ENCODE measurements at places on chromosomes 12 and 14. TPM values are rescaled to one million over a fixed set of nuclear protein-coding genes. Genes with fewer than 3 reads are reported as not detected.
A peak's percentile ranks its signal among the peaks of the same experiment; 100 is the strongest.

DNA sequence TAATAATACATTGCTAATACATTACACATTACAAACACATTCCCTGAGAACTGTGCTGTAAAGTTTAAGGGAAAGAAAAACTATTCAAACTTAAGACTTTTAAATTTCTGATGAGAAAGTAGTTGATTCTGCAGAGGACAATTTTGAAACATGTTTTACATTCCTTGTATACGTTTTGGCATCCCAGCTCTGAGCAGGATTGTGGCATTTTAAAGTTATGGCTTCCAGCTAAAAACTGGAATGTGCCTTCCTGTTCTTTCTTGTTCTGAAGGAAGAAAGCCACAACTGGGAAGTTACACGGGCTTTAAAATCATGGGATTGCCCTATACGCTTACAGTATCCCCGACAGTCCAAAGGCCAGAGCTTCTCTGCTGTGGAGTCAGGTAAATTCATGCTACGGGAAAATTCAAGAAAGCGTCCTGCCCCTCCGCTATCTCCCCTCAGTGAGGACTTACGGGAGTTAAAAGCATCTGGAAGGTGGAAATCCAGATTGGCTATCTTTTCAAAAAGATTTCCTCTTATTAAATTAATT, 10.8 kb upstream of the KLHL42 start:
- DNase-seq, result no peak

DNA sequence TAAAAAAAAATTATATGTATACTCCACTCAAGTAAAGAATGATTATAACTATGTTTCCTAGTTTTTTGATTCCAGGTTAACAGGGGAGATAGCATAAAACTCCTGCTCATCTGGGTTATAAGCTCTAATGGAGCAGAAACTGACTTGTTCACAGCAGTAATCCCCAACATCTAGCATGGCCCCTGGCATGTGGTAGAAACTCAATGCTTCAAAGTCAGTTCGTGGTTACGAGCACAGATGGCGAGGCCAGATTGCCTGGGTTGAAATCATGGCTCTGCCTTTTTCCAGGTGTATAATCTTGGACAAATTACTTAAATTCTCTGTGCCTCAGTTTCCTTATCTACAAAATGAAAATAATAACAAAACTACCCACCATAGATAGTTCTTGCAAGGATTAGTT, 183.8 kb downstream of the TTC7B start:
- DNase-seq, result no peak

DNA sequence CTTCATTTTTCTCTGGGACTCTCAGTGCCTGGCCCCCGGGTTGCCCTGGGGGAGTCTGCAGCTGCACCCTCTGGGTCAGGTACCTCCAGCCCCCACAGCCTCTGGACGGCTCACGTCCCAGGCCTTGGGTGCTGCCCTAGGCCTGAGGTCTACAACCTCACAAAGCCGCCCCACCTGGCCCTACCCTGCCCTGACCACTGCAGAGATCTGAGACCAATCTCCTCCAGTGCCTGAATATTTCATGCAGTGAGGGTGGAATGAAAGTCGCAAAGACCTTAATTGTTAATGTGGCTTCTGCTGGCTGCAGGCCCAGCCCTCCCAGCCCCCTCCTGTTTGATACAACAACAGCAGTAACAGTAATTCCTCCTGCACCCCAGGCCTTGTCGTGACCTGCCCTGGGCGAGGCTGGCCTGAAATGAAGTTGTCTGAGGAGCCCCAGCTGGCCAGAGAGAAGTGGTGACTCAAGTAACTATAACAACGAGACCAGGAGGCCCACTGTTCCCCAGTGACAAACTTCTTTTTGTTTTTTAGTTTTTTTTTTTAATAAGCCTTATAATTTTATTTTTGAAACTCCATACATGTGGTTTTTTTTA, 8.8 kb upstream of the CCDC85C start:
- DNase-seq, result no peak

- DNase-seq, result no peak
These were observed 28.5 kb downstream of the OSBPL8 start for GRCh38 chr12:76531056-76531455.

DNA sequence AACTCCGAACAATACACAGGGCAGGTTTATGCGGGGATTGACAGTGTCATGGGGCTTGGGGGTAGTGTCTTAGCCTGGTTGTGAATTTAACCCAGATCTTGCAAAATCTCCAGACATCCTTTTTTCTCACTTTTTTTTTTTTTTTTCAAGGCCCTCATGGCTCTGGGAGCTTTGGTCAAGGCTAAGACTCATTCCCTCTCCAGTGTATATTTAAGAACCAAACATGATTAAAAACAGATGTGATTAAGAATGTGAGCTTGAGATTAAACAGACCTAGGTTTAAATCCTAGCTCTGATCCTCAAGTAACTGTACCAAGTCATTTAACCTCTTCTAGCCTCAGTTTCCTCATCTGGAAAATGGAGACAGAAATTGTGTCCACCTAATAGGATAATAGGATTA, 151.7 kb upstream of the FUT8 start:
- DNase-seq, result no peak

DNA sequence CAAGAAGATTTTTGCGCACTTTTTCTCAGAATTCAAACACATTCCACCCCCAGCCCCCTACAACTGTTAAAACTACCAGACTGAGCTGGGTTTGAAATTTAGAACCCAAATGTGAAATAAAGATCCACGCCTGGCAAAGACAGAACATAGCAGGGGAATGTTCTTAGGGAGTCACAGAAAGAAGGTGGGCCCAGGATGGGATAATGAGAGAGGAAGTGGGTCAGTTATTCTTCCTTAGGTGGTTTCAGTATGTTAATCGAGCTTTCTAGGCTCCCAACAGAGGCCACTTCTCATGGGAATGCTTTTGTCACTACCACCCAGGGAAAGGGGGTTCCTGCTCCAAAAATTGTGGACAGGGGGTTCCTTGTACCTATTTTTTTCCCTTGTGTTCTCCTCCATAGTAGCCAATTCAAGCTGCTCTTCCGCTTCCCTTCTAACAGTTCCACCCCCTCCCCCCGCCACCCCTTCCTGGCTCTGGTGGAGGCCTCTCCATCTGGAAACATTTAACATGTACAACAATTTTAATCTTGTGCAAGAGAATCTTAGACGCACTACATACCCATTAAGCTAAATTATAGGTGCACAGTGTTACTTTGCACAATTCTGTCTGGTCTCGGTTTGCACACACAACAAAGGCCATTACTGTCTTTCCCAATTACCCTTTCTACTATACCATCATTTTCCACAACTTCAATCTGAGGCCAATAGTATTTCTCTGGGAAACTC, 218.1 kb downstream of the MON2 start:
- no peak for DNase-seq

- no peak for DNase-seq
These were observed 6.4 kb downstream of the APOLD1 start for GRCh38 chr12:12791756-12792369.

GRCh38 chr14:65101631-65102440, 481 bp downstream of the MAX start:
- peak; percentile 13 for DNase-seq

DNA sequence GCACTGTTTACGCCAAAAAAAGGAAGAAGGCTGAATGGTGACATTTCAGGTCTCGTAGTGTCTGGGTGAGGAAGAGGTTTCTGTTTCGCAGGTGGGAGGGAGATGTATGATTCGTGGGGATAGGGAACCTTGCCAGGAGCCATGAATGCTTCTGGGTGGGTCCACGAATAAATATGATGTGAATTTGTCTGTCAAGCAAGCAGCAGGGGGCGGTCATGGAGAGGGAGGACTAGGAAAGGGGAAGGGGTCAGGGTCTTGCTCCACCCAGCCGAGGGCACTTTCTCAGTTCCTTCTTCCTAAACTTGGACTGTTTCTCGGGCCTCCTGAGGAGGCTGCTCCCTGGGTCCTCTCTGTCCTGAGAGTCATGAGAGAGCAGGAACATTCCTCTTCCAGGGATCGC, 72.5 kb downstream of the LGMN start:
- no peak for DNase-seq

DNA sequence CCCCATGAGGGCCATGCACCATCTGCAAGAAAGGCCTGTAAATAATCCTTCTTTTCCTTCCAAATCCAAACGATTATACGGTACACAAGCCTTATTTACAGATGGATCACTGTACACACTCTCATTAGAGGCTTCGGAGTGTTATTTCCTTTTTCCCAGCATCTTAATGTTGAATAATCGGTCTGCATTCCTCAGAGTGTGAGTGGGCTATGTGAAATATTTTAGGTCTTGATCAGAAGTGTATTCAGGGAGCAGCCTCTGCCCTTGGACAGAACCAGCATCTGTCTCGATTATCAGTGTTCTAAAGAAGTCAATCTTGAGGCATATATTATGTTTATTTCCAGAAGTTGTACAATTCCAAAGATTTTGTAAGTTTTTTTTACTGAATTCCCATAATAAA, 340.6 kb downstream of the SEC23A start:
- DNase-seq, result no peak

DNA sequence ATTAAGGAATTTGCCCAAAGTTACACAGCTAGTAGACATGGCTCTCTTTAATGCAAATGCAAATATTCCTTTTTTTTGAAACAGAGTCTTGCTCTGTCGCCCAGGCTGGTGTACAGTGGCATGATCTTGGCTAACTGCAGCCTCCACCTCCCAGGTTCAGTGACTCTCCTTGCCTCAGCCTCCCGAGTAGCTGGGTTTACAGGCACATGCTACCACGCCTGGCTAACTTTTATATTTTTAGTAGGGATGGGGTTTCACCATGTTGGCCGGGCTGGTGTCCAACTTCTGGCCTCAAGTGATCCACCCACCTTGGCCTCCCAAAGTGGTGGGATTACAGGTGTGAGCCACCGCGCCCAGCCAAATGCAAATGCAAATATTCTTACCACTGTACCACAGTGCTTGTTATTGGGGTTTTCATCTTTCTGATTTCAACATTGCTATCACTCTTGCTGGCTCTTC, 24.5 kb upstream of the HIGD1C start:
- no peak for DNase-seq

DNA sequence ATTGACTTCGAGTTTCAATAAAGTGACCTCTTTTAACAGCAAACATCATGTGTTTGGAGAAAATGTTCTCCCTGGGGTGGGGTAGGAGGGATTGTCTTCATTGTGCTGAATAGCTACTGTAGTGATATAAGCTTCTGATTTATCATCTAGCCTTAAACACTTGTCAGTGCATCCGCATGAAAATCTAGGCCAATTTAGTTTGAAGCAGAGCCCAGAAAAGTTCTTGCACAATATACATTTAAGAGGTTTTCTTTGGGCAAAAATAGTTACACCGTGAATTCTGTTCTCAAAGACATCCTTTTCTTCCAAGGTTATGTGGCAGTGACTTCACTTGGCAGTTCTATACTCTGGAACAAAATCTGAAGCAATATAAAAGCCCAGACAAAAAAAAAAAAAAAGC, 136.0 kb upstream of the IFNG-AS1 start:
- no peak for DNase-seq

DNA sequence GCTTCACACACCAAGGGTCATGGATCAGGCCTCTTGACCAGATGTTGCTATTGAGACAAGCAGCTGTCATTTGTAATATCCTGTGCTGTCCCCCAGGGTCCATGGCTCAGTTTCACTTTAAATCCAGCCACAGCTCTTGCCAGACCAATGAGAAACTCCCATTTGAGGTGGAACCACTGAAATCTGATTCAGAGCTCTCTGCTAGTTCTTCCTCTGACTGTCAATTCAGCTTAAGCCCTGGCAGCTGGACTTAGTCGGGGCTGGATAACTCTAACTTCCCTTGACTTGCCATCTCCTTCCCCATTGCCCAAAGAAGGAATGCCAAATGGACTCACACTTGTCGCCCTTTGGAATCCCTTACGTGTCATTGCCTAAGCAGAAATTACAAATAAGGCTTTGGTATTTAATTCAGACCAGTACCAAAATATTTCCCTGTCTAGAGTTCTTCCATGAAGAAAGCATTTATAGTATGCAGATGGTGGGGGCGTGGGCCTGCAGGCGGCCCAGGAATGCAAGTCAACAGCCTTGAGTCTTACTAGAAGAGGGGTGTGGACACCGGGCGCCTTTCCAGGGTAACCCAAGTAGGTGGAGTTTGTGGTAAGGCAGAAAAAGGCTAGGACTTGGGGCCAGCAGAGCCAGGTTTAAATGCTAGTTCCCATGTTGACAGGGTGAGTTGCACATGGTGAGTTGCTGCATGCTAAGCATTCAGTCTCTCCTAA, 96.9 kb upstream of the TMPO start:
- no peak for DNase-seq

DNA sequence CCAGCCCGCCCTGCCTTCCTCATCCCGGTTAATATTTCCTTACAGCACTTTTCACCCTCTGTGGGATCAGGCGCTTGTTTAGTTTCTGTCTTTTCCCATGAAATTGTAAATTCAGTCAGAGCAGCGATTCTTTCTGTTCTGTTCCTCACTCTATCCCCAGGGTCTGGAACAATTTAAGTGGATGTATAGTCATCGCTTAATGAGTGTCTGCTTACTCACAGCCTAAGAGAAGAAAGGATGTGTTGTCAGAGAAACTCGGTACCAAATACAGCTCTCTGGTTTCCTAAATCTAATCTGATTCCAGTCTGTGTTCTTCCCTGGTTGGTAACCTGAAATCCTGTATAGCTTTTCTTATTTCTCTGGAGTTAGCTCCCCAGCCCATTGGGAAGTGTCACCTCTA, 44.9 kb downstream of the FOS start:
- DNase-seq, result no peak

- no peak for DNase-seq
These were observed 316.1 kb upstream of the TBX3 start for GRCh38 chr12:115000038-115000437.

GRCh38 chr12:107903341-107904061, 129.0 kb downstream of the ASCL4 start:
- DNase-seq, result no peak

GRCh38 chr12:20578142-20578541, 117.0 kb upstream of the SLCO1C1 start:
- DNase-seq, result no peak

DNA sequence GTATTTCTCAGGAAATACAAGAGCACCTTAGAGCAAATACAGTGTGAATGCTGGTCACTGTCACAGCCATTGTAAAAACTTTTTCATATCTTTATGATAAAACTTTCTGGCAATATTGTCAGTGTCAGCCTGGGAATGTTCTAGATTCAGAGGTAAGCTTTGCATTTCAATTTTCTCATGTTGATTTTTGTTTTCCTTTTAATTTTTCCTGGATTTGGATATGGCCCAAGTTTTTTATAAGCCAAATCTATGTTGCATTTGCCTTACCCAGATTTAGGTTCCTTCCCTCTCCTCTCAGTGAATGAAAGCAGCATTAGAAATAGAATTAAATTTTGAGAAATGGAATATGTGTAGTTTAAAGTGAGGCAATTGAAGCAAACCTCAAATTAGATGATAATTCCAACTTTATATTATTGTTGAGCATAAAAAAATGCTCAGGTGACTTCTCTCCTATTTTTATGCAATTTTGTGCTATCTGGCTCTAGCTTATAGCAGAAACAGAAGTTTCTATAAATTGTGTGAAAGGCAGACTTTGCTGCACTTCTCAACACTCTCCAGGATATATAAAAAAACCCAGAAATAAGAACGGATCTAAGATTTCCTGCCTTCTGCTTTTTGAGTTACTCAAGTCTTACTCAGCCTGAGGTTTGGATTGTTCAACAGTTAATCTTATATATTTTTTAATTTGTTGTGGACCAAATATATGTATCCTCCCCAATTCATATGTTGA, 368.2 kb upstream of the PRICKLE1 start:
- DNase-seq, result no peak

POTEG gene
- polyA plus RNA-seq, result 0.07 TPM

PTPRB gene
- 23.2 TPM for polyA plus RNA-seq

SENP1 gene
- 21.6 TPM for polyA plus RNA-seq

FAM181A gene
- polyA plus RNA-seq, result not detected

CATSPERB gene
- polyA plus RNA-seq, result 0.64 TPM

GUCY2C gene
- polyA plus RNA-seq, result 0.54 TPM

CLEC4D gene
- polyA plus RNA-seq, result 0.35 TPM

ASCL1 gene
- polyA plus RNA-seq, result 0.14 TPM

PIANP gene
- polyA plus RNA-seq, result 16.7 TPM

CISTR gene
- not detected for polyA plus RNA-seq

SLC2A14 gene
- 0.55 TPM for polyA plus RNA-seq
